ENCODE measurements at places on chromosomes 6 and 20.

DNA sequence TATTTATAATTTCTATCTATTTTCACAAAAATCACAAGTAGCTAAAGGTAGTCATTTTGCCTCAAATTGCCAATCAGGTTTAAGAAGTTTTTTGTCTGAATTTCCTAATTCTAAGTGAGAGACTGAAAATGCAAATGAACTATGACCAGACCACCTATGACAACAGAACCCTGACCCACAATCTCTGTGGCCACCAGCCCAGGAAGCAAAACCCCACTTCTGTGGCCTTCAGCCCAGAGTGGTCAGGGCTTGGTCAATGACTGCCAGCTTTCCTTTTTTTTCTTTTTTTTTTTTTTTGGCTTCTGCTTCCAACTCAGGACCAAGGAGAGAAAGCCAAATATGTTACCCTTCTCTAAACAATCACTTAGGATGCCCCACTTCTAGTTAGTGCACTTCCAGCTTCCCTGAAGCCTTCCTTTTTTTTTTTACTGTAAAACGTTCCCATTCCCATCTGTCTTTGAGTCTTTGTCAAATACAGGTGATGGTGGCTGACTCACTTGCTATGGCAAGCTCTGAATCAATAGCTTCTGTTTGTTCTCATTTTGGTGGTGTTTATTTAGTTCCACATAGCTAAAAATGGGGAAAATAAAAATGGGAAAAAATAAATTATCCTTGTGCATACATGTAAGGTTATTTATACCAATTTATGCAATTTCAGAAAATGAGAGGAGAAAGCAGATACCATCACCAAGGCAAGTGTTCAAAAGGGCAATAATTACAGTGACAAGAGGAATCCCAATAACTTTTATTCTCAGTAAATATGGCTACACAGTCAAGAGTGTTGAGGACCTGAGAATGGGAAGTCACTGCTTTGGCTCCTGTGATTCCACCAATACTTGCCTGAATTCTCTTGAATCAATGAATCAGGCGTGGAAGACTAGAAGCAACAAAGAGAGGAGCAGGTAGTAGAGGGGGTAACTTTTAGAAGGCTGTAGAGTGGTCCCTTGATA lies 170.3 kb upstream of the PDE7B start:
- H3K4me3 ChIP-seq = no peak overlapping the region
- H3K4me1 ChIP-seq = no peaks in the 10 kb centered on the region
- H3K27ac ChIP-seq = no peak overlapping the region
- DNase-seq = no peak

DNA sequence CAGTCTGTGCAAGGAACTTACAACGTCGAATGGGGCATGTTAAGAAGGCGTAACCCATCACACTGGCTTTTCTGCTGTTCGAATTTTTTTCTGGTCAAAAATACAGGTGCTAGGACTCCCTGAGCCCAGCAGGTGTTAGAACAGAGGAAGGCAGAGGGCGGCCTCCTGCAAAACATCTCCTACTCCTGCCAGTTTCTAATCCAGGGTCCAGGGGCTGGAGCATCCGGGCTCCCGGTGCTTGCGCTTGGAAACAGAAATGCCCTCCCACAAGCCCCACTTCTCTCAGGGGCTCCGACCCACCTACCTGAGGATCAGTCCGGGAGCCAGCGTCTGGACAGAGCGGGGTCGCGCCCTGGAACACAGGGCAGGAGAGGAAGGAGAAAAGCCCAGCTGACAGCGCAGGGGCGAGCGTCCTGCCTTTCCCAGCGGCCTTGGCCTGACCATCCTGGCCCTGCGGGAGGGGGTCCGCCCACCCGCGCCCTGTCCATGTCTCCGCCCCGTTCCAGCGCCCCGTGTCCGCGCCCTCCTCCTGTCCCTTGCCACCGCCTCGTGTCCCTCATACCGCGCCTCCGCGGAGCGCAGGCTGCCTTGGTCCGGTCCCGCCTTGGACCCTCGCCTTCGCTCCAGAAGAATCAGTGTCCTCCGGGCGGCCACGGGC lies 14.8 kb upstream of the LPA start:
- DNase-seq = no peak
- H3K4me1 ChIP-seq = no peaks in the 10 kb centered on the region
- H3K4me3 ChIP-seq = no peak overlapping the region
- no peaks in the 10 kb centered on the region for H3K27me3 ChIP-seq
- H3K27ac ChIP-seq = no peak overlapping the region

GRCh38 chr6:163956571-163957407 lies 542.3 kb downstream of the QKI start:
- H3K4me1 ChIP-seq = peaks cover 4% of the 10 kb centered on the region
- H3K27ac ChIP-seq = no peak overlapping the region
- DNase-seq = peak; percentile 82
- H3K27me3 ChIP-seq = peaks cover 3% of the 10 kb centered on the region
- no peaks in the 10 kb centered on the region for H3K36me3 ChIP-seq

GRCh38 chr6:79081663-79082062 lies 3.6 kb upstream of the PHIP start:
- H3K36me3 ChIP-seq = no peaks in the 10 kb centered on the region
- no peak overlapping the region for H3K4me3 ChIP-seq
- no peaks in the 10 kb centered on the region for H3K27me3 ChIP-seq

GRCh38 chr6:34580707-34581560 lies 24.8 kb upstream of the SPDEF start:
- no peaks in the 10 kb centered on the region for H3K27me3 ChIP-seq
- no peak for DNase-seq
- H3K4me1 ChIP-seq = peaks cover 11% of the 10 kb centered on the region
- no peaks in the 10 kb centered on the region for H3K36me3 ChIP-seq
- H3K27ac ChIP-seq = no peak overlapping the region
